Lung microvascular endothelial cell (primary cell): ENCODE measurements at places on chromosomes 4 and X. TPM values are rescaled to one million over a fixed set of nuclear protein-coding genes. Genes with fewer than 3 reads are reported as not detected.

DNA sequence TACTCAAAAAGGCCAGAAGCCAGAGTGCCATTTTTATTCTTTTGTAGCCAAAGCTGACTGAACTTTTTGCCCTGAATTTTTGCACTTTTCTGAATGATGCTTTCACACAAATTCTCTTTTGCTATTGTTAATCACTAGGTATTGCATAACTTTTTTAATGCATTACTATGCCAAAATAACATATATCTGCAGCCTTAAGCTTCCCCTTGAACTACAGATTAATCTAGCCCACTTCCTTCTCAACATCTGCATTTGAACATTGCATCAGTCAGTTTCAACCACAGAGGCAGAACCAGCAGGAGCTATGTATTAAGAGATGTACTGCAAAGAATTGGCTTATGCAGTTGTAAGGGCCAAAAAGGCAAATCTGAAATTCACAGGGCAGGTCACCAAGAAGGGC, 197.6 kb upstream of the GYPA start:
- no peak for DNase-seq

The FRAS1 gene
- 0.20 and 0.65 TPM in 2 replicates for total RNA-seq

DNA sequence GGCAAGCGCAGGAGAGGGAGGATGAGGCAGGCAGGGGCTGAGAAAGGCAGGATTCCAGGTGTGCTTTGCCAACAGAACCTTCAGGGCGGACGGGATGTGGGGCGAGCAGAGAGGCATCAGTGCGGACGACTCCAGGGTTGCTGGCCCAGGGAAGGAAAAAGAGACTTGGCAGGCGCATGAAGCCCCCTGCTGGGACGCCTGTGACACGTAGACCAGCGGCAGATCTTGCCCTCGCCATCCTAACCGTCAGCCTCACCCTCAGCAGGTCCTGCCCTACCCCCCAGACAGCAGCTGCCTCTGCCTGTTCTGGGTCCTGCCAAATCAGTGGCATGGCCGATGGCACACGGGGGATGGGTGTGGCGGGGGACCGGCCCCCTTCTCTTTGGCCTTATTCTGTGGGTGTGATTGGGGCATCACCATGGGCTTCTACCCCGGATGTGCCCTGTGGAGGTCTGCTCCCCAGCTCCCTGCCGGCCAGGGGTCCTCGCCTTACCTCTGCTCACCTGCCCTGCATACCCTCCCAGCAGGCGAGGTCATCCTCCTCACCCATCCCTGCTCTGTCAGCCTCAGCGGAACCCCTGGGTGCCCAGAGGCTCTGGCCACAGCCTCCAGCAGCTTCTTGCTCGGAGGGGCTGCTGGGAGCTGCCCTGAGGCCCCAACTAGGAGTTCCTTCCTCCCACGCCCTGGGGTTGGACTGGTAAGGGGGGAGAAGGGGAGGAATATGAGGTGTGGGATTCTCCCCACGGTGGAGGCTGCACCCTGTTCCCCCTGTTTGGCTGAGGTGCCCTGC, 2.9 kb upstream of the SH3BP2 start:
- DNase-seq, result peak; percentile 0

- DNase-seq, result no peak
Observed at GRCh38 chr4:181677201-181677600, 566.0 kb upstream of the TENM3 start.

GRCh38 chr4:37561803-37562207, 124.4 kb downstream of the RELL1 start:
- DNase-seq, result peak; percentile 87

DNA sequence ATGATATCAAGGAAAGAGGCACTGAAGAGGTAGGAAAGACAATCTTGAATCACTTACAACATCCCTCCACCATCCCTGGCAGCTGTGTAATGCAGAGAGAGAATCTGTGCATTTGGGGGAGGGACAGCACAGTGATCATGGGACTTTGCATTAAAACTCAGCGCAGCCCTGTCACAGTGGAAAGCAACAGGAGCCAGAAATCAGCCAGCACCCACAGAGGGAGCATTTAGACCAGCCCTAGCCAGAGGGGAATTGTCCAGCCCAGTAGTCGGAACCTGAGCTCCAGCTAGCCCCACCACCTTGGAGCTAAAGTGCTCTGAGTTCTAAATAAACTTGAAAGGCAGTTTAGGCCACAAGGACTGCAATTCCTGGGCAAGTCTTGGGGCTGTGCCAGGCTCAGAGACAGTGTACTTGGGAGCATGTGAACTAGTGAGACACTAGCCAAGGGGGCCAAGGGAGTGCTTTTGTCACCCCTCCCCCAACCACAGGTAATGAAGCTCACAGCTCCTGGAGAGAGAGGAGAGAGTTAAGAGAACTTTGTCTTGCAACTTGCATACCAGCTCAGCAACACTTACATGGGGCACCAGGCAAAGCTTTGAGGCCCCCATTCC, 83.9 kb upstream of the FAM241A start:
- no peak for DNase-seq

GRCh38 chr4:74109870-74110605, 11.0 kb upstream of the CXCL2 start:
- peak; percentile 82 for DNase-seq

DNA sequence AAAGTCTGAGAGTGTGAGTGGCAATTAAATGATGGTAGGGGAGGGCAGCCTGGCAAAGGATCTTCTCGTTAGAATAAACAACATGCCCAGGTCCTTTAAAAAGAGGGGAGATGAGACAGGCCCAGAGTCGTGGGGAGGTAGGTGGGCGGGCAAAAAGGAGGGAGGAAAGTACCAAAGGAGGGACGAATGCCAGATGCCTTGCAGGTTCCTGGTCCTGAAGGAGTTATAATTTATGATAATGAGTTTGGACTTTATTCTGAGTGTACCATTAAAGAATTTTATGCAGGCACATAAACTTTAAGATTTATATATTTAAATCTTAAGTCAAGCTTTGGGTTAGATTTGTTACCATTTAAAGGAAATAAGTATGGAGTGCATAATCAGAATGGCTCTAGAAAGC, 62.3 kb upstream of the SMARCA5 start:
- DNase-seq, result no peak

GRCh38 chrX:111736571-111736970, 55.6 kb downstream of the ALG13 start:
- no peak for DNase-seq

- DNase-seq, result no peak
Observed at GRCh38 chr4:152559641-152560040, 23.7 kb upstream of the FBXW7 start.

GRCh38 chrX:11397680-11398079, 104.5 kb downstream of the AMELX start:
- no peak for DNase-seq

DNA sequence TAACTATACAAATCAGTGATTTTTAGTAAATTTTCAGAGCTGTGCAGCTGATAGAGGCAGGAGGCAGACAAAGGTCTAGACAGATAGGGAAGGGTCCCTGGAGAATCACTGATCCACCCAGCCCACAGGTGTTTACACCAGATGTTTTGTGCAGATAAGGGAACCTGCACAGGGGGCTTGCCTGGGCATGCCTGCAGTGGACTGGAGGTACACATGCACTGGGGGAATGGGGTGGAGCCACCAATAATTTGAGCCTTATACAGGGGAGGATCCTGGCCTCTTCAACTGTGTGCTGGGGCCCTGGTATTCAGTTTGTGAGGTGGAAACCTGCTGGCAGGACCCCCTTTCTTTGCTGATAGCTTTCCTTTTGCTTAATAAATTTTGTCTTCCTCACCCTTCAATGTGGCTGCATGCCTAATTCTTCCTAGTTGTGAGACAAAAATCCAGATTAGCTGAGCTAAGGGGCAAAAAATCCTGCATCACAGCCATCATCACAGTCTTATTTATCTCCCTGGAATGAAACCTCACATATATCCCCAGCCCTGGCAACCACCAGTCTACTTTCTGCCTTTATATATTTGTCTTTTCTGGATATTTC, 102.8 kb downstream of the KDM6A start:
- no peak for DNase-seq

- DNase-seq, result no peak
Observed at GRCh38 chr4:87557348-87557747, 28.2 kb upstream of the SPARCL1 start.

DNA sequence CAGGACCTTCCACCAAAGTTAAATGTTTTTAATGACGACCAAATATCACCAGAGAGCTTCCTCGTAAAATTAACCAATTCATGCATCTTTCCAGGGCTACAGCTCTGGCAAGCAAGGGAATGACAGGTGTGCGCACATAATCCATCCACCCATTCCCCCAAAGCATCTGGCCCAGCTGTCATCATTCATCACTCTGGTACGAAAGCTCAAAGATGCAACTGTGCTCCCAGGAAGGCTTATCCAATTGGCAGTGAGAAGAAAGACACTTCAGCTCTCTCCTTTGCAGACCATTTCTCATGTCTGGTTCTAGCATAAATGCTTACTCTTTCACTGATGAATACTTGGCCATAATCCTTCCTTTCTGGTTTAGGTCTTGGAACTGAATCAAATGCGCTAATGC, 139.2 kb downstream of the NSUN7 start:
- no peak for DNase-seq

DNA sequence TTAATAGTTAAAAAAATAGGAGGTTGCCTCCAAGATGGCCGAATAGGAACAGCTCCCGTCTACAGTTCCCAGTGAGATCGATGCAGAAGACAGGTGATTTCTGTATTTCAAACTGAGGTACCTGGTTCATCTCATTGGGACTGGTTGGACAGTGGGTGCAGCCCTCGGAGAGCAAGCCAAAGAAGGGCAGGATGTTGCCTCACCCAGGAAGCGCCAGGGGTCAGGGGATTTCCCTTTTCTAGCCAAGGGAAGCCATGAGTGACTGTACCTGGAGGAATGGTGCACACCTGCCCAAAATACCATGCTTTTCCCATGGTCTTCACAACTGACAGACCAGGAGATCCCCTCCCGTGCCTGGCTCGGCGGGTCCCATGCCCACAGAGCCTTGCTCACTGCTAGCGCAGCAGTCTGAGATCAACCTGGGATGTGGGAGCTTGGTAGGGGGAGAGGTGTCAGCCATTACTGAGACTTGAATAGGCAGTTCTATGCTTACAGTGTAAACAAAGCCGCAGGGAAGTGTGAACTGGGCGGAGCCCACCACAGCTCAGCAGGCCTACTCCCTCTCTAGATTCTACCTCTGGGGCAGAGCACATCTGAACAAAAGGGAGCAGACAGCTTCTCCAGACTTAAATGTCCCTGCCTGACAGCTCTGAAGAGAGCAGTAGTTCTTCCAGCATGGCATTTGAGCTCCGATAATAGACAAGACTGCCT, 47.5 kb downstream of the PPA2 start:
- DNase-seq, result no peak

The CT83 gene
- not detected in 2 replicates for total RNA-seq

The DCAF8L1 gene
- not detected in 2 replicates for total RNA-seq

GRCh38 chr4:141356963-141357335, 136.3 kb downstream of the ZNF330 start:
- no peak for DNase-seq

GRCh38 chr4:45876235-45876890, 247.5 kb downstream of the GABRG1 start:
- no peak for DNase-seq

The WNK3 gene
- 0.22 and 0.60 TPM in 2 replicates for total RNA-seq

The CFAP99 gene
- total RNA-seq, result not detected in 2 replicates

DNA sequence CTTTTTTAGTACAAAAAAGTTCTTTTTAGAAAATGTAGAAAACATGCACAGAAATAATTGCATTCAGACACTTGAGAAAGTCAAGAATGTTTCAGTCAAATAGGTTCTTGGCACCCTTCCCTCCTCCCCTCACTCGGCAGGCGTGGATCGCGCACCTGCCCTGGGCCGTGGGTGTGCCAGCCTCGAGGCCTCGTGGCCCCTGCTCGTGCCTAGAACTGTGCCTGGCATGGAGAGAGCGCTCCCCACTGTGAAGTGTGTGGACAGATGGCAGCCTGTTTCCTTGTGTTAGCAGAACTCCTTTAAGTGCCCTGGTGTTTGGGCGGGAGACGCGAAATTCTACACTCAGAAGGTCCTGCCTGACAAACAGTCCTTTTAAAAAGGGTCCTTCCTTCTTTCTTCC, 14.7 kb downstream of the RGS12 start:
- no peak for DNase-seq

DNA sequence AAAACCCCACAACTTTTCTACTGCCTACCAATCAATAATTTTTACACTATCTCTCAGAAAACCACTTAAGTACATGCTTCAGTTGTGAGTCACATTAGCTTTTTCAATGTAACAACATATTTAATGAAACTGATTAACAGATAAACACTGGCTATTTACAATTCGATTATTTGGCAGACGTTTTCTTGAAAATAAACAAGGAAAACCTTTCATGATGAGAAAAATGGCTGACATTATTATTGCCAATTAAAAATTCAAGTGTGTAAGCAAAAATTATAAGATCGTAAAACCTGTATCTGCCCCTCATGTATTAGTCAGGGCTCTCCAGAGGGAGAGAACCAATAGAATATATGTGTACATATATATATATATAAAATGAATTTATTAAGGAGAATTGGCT, 1555.5 kb upstream of the IGFBP7 start:
- no peak for DNase-seq

DNA sequence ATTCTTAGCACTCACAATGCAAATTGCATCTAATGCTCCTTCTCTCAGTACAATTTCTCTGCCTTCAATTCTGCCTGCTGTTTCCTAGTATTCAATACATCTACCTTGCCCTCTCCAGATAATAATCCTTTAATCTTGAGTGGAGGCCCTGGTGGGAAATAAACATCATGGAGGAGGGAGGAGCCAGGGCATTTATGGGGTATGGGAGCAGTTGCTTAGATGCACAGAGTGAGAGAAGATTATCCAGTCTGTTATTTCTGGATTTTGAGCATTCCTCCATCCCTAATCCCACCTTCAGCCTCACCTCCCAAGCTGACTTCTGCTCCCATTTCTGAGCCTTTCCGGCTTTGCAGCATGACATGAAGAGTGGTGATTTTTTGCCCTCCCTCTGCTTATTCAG, 127.9 kb upstream of the PPP3CA start:
- DNase-seq, result no peak

DNA sequence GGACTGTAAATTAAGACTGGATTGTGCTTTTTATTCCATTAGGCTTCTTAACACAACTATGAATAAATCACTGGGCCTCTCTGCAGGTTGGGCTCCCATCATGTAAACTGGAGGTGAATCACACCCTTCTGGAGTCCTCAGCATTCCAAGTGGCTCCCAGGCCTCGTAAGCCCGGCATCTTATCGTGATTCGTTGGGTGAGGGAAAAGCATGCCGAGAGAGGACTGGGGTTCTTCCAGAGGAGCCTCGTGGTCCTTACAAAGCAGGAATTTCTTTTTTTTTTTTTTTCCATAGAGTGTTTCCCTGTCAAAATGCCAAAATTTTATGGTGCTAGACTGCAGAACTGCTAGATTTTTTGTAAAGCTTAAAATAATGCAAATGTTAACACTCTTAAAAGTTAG, 20.0 kb downstream of the CLDN22 start:
- peak; percentile 53 for DNase-seq

The EIF1AX gene
- total RNA-seq, result 17.9 and 23.3 TPM in 2 replicates
